ENCODE measurements at places on chromosomes 16 and 17. TPM values are rescaled to one million over a fixed set of nuclear protein-coding genes. Genes with fewer than 3 reads are reported as not detected.
A peak's percentile ranks its signal among the peaks of the same experiment; 100 is the strongest.

APOBR gene
- total RNA-seq = 1.8 TPM

GAS2L2 gene
- total RNA-seq = not detected

TRIM25 gene
- 173 TPM for total RNA-seq

RUNDC1 gene
- 12.5 TPM for total RNA-seq

ETV4 gene
- total RNA-seq = 2.9 TPM

- H3K27ac ChIP-seq = peak overlapping the region; percentile 75
- peak; percentile 79 for DNase-seq
- H3K4me1 ChIP-seq = peaks cover 35% of the 10 kb centered on the region
- H3K4me3 ChIP-seq = no peak overlapping the region
Measured at GRCh38 chr17:78890498-78890897, 12.5 kb downstream of the CEP295NL start.

DNA sequence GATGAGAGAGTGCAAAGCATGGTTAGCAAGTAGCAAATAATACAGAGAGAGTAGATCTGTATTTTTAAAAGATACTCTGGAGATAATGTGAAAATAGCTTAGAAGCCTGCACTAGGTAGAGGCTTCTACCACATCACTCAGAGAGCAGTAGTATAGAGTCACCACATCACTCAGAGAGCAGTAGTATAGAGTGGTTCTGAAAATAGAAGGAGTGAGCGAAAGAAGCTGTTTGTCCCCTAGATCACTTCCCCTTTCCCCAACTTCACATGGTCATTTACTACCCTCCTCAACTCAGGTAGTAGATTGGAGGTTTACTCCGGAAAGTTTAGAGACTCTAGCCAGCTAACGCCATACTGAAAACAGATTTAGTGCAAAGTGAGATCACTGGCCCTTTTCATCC is 17.1 kb downstream of the DGKE start:
- no peak overlapping the region for H3K4me3 ChIP-seq
- H3K4me1 ChIP-seq = no peaks in the 10 kb centered on the region
- H3K27me3 ChIP-seq = no peaks in the 10 kb centered on the region
- H3K36me3 ChIP-seq = peaks cover 38% of the 10 kb centered on the region

DNA sequence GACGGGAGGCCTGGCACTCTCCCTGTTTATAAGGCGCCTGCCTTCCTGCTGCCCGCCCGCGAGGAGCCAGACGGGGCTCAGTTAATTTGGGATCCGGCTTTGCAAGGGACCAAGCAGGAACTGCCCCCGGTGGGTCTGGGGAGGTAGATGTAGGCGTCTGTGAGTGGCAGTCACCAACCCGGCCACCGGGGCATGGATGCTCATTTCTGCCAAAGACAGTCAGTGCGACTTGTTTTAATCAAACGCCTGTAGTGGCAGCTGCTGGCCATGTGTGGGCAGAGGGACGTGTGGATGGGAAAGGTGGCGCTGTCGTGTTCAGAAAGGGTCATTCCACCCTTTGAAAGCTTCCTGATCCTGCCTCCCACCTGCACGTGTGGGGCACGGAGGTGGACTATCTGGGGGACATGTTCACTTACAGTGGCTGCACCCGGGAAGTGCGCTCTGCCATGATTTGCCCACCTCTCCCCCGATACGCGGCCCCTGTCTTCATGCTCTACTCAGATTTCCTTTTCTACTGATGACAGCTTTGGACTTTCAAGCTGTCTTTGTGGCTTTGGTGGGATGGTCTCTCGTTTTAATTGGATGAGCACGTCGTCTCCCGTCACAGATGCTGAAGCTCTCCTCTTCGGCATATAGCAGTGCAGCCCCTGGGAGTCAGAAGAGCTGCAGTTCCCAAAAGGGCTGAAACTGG is 60.3 kb upstream of the CIBAR2 start:
- H3K27me3 ChIP-seq = peaks cover 46% of the 10 kb centered on the region
- H3K36me3 ChIP-seq = no peaks in the 10 kb centered on the region
- H3K27ac ChIP-seq = no peak overlapping the region
